ENCODE measurements at places on chromosomes 12 and 14. TPM values are rescaled to one million over a fixed set of nuclear protein-coding genes. Genes with fewer than 3 reads are reported as not detected.
A peak's percentile ranks its signal among the peaks of the same experiment; 100 is the strongest.

- DNase-seq = peak; percentile 85
Measured at GRCh38 chr12:131608740-131609690, 101.9 kb upstream of the SFSWAP start.

DNA sequence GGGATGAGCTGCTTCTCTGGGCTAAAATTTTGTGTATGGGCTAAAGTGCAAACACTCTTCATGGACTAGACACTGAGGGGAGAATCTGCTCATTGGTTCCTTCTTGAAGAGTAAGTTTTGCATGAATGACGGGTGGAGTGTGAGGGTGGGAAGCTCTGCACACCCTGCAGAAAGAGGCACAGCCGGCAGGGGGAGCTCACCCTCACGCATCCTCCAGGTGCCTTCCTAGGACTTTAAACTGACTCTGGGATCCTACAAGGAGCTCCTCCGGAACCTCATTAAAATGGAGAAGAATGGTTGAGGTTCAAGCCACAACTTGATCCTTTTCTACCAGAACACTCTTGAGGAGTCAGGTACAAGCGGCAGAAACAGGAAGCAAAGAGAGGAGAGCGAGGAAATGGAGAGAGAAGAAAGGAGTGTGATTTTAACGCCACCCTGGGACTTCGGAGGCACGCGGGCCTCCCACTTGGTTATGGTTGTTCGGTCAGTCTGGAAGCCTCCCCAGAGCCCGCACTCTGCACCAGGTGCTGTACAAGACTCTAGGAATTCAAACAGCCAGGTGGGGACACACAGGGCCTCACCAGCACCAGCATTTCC is 87.5 kb downstream of the SETD3 start:
- peak; percentile 33 for DNase-seq

GRCh38 chr12:47805417-47805816 is 14.3 kb downstream of the HDAC7 start:
- no peak for DNase-seq

- DNase-seq = no peak
Measured at GRCh38 chr14:34043627-34044372, 92.9 kb upstream of the EGLN3 start.

GRCh38 chr14:20489093-20489994 is 16.0 kb upstream of the RNASE10 start:
- DNase-seq = no peak

SMOC1 gene
- total RNA-seq = 4.0 TPM

COCH gene
- total RNA-seq = 2.8 TPM

VRTN gene
- total RNA-seq = not detected

CCDC198 gene
- not detected for total RNA-seq

BICD1 gene
- total RNA-seq = 14.0 TPM

SMCO3 gene
- total RNA-seq = 0.51 TPM

KLHL28 gene
- total RNA-seq = 33.7 TPM
